ENCODE measurements at places on chromosomes 3 and 15. TPM values are rescaled to one million over a fixed set of nuclear protein-coding genes. Genes with fewer than 3 reads are reported as not detected.
A peak's percentile ranks its signal among the peaks of the same experiment; 100 is the strongest.

Gene TCAIM
- 26.2 TPM for total RNA-seq

Gene TMEM40
- total RNA-seq = not detected

Gene RLBP1
- not detected for total RNA-seq

Gene RPL14
- total RNA-seq = 723 TPM

Gene KLF15
- total RNA-seq = 49.2 TPM

GRCh38 chr3:172281884-172282283 is 166.4 kb downstream of the GHSR start:
- no peak for DNase-seq

DNA sequence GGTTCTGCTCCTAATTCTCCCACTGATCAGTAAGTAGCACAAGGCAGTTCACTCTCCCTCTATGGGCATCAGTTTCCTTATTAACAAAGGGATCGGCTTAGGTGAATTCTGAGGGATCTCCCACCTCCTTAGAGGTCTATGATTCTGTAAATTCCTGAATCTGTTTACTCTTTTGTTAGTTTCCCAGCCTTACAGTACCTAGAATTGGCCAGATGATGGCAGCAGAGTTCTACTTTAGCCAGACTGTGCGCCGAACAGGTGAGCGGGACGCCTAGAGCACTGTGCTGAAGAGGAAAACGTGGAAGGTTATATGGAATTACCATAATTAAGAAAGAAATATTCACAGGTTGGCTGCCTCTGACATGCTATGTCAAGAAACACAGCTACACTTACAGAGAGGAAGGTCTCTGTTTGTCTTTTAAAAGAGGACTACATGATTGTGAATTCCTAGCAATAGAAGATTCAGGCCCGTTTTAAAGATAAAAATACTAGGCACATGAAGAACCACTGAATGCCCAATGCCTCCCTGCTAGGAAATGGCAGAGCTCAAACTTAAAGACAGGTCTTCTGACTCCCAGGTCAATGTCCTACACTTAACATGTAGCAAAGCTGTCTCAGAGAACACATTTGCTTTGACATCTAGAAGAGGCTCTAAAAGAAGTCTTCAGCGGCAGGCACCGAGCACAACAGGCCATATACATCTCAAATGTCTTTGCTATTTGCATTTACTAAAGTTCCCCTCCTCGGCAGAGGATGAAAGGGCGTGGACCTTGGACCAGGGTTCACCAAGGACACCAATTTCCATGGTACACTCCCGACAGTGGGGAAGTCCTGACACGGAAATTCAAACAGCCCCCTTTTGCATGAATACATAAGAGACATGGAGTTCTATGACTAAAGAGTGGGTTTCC is 259.9 kb downstream of the FGF12 start:
- DNase-seq = peak; percentile 55

GRCh38 chr3:183975981-183976662 is 41.6 kb downstream of the ABCC5 start:
- no peak for DNase-seq

GRCh38 chr3:112856537-112856936 is 9.9 kb upstream of the CD200R1L start:
- DNase-seq = no peak

DNA sequence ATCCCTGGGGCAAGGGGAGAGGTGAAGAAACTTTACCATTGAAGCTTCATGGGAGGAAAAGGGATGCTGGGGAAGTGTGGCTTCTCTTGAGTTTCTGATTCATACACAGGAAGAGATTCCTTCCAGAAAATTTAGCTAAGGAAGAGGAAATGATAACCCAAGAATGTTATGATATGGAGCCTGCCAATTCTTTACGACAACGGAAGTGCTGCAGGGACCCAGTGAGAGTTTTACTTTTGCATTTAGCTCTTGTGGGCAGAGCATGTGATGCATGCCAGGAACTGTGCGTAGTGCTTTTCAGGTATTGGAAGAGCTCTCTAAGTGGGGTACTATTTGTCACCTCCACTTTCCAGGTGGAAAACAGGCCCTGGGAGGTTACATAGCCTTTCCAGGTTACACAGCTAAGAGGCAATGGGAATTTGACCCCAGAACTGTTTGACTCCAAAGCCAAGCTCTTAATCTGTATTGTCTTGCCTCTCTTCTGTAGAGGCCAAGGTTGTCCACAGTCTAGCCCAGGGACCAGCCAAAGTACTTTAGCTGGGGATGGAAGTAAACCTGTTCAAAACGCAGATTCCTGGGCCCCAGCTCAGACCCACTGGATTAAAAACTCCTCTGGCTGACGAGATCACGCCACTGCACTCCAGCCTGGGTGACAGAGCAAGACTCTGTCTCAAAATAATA is 23.0 kb downstream of the CMTM7 start:
- peak; percentile 27 for DNase-seq

DNA sequence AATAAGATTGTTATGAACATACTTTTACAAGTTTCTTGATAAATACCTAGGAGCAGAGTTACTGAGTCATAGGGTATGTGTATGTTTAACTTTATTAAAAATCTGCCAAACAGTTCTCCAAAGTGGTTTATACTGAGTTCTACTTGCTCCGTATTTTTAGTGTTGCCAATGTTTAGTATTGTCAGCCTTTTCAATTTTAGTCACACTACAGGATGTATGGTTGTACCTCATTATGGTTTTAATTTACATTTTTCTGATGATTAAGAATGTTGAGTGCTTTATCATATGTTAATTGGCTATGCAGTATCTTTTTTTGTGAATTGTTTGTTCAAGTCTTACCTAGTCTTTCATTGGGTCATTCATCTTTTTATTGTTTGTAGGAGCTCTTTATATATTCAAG is 4.3 kb downstream of the TMOD3 start:
- no peak for DNase-seq

- DNase-seq = peak; percentile 10
Measured at GRCh38 chr15:66292571-66293418, 573 bp upstream of the DIS3L start.

GRCh38 chr3:102230057-102230456 is 204.8 kb upstream of the ZPLD1 start:
- no peak for DNase-seq

GRCh38 chr15:69172847-69173246 is 12.4 kb downstream of the GLCE start:
- no peak for DNase-seq

DNA sequence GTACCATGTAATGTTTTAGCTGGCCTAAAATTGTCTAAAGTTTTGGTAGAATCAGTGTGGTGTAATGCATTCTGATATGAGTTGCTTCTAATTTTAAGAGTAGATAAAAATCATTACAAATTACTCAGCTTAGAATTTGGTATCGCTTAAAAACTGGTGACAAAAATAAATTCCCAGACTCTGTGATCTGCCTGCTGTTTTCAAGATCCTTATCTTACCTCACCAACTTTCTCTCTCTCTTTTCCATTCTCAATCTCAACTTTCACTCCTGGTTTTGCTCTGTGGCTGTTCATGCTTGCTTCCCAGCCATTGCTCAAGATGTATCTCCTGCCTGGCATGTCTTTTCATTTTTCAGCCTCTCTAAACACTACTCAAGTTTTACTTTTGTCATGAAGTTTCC is 45.7 kb downstream of the TCF12 start:
- no peak for DNase-seq

DNA sequence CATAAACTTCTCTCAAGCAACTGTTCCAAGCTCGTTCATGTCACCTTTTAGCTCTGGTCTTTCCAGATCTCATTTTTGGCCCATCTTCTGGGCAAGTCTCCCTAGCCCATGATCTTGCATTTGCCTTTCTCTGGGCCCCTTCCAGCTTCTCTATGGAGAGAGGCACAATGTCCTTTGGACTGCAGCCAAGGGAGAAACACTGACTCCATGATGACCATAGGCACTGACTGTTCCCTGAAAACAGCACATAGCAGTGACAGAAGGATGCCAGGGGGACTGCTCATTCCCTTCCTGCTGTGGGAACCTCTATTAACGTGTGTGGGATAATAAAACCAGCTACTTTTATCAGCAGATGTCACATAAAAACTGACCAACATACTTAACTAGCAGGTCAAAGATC is 60.3 kb downstream of the STRIT1 start:
- DNase-seq = peak; percentile 50

DNA sequence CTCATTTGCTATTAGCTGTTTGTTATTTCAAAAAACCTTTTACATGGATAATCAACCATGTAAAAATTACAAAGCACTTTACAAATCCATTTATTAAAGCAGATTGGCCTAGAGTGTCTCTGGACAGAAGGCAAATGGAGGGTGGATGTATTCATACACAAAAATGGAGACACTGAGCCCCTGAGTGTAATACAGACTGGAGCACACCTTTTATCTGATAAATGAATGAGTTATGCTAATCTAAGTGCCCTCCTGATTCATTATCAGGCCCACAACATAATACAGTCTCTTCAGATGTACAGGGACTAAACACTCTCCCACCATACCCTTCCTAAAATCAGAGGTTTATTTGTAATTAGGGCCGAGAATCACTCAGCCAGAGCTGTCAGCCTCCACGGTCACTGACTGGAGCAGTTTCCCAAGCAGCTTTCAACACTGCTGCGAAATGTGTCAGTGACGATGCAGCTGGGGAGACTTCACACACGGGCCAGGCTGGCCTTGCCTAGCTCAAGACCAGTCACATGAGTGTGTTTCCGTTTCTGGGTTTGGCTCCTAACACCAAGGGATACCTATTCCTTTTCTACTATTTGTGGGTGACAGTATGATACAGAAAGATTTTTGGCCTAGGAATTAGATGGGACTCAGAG is 271.8 kb downstream of the ZIC1 start:
- DNase-seq = no peak

DNA sequence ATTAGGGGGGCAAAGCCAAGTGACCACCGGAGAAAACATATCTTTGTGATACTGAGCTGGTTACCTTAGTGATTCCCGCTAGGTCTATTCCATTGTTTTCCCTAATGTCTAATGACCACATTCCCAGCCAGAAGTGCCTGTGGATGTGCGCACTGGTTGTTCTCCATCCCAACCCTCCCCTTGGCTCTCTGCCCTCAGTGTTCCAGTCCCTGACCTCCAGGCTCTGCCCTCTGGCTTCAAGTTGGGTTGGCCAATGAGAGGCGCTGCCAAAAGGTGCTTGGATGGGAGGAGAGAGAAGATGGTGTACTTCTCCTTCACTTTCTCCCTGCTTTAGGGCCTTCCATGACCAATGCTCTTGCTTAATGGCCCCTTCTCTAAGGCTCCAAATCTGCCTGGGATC is 2.4 kb downstream of the COLQ start:
- no peak for DNase-seq

GRCh38 chr3:59908701-59909100 is 858.9 kb upstream of the CFAP20DC start:
- DNase-seq = peak; percentile 23

DNA sequence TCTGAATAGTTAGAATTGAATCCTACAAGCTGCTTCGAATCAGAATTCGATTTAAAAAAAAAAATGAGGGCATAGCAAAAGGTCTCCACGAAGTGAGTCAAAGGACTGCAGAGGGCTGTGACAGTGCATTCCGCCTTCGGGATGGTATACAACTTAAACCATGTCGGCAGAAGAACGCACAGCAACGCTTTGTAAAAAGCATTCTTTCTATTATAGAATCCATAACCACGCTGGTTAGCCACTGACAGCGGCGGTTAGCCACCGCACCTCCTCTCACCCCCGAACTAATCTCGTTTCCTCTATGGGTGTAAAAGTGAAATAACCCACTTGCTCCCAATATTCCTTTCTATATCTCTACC is 664 bp upstream of the PIK3CA start:
- DNase-seq = no peak

DNA sequence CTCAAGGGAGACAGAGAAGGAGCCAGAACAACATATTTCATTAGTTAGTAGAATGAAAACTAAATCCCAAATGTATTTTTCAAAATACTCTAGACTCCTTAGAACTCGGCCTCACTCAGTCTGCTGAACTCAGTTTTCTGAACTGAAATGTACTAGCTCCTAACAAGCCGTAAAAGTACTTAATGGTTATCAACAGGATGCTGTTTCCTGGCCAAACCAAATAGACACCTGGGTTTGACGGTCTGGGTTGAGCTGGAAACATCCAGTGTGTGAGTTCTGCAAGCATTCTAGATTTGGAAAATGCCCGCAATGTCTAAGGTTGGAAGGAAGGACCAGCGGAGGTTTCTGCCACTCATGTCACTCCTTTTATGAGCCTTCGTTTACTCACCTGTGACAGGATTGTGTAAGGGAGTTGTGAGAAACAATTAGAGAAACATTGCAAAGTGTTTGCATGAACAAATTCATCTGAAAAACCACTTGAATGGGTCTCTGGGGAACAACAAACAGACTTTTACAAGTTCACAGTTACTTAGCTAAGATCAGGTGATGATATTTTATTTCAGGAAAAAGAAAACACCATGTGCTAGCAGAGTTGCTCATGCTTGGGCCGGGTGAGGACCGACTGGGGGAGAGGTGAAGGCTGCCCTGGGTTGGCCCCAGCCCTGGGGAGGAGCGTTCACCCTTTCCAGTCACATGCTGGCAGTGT is 151.0 kb downstream of the ALDH1A2 start:
- no peak for DNase-seq

GRCh38 chr3:197135212-197135611 is 105.6 kb upstream of the MELTF start:
- DNase-seq = no peak

DNA sequence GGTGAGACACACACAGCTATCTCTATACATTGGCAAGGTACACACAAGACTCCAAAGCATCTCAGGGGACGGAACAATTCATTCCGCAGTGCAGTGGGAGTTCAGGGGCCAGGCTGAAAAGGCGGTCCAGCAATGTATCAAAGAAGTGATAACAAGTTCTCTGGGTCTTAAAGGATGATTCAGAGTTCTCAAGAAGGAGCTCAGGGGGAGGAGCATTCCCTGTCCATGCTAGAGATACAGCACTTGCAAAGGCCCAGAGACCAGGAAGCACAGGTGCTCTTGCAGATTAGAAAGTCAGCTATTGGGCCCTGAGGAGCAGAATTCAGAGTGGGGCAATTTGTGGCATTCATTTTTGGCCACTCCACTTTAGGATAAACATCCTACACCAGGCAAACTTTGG is 34.9 kb downstream of the MECOM start:
- no peak for DNase-seq

DNA sequence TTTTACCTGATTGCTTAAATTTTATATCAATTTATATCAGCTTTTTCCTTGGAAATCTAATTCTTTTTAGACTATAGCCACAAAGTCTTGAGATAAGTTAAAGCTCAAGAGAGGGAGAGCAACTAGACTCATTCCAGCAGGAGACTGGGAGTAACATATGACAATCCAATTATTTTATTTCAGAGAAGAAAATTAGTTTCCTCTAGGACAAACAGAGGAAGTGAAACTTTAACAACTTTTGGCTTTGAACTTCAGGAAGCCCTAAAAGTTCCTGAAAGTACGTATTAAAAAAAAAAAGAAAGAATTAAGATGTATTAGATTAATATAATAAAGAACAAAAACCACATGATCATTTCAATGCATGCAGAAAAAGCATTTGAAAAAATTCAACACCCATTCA is 13.9 kb upstream of the UBE2E2 start:
- DNase-seq = no peak

All from thyroid gland (tissue), 4 donors.